Activated effector memory CD4-positive, alpha-beta T cell treated with Interleukin-2 at 50 U/mL for 16 hours (primary cell): ENCODE measurements at places on chromosomes 5 and 9.

GRCh38 chr5:144308174-144308573 is 137.5 kb downstream of the KCTD16 start:
- DNase-seq = no peak

GRCh38 chr9:134540276-134541096 is 101.1 kb upstream of the COL5A1 start:
- no peak for DNase-seq

DNA sequence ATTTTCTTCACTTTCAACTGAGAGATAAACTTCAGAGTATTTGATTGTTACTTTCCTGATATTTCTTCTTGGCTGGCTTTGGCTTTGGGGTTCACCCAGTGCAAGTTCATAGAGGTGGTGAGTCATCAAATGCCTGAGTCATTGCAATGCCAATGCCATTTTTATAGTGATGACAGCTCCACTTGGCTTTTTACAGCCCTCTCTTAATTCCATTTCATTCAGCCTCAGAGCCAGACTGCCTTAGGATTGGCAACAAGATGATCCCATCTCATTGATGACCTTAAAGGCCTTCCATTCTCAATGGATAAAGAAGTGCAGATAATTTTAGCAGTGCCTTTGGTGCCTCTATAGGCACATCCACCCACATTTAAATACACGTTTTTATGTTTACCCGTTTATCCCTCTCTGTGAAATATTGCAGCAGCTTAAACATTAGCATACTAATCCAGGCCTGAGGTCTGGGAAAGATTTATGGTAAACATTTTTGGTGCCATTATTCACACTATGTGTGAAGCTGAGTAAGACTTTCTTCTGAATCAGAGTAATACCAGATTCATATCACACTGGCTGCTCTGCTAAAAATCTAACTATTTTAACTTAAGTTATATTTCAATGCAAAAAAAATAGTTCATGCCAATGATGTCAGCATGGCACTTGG is 88.9 kb upstream of the TYRP1 start:
- DNase-seq = no peak

DNA sequence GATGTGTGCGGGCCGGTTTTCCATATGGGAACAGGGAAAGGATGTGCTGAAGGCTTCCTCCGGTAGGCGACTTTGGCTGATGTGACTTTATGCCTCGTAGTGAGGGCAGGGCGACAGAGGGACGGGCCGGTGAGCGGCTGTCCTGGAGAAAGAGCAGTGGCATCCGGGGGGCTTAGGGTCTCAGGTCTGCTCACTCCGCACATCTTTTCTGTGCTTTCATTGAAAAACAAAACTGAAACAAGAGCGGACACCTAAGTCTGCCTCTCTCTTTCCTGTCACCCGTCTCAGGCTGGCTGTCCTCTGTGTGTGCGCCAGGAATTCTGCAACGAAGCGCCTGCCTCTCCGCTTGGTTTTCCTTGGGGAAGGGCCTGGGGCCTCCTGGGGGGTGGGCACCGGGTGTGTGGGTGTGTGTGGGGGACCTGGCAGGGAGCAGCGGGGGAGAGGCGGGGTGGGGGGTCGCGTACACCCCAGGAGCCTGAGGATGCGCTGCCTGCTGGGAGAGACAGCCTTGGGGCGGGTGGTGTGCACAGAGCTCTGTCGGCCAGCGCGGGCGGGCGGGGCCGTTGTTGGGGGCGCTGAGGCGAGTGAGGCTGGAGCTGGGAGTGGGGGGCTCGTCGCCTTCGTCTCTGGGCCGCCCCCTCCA is 580 bp upstream of the PRRX2 start:
- no peak for DNase-seq

DNA sequence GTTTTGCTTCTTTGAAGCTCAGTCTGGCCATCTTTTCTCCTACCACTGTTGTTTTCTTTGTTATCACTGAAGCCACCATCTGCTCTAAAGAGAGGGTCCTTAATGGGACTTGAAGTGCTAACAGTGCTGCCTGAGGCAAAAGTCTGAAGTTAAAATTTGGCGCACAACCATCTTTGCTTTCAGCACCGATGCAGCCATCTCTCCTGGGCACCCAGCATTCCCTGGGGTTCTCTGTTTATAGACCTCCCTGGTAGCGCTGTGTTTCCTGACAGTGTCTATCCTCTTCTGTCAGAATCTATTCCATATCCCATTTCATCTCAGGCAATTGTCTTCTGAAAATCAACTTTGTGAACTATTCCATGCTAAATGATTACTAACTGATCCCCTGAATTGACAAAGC is 491.5 kb upstream of the MPDZ start:
- no peak for DNase-seq

GRCh38 chr5:146722361-146722779 is 156.2 kb downstream of the PPP2R2B start:
- DNase-seq = no peak

- DNase-seq = no peak
These were observed 70.7 kb upstream of the RAPGEF1 start for GRCh38 chr9:131810351-131811170.

DNA sequence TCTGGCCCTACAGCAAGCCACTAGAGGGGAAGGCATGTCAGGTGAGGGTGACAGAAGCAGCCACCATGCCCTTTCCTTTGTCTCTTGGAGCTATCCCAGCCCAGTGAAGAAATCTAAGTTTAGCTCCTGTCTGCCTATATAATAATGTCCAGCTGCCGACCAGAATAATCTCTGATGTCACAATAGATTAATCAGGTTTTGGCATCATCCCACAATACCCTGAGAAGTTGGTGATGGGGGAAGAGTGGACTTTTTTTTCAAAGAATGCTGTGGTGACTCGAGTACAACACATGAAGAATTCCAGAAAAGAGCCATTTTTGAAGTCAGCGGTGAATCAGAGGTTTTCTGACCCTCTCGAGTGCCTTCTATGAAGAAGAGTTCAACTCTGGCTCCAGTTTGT is 1.7 kb upstream of the TSLP start:
- no peak for DNase-seq

GRCh38 chr5:32711681-32712480 is 760 bp downstream of the NPR3 start:
- DNase-seq = no peak

- no peak for DNase-seq
These were observed 188.6 kb downstream of the NR3C1 start for GRCh38 chr5:143214890-143215289.

DNA sequence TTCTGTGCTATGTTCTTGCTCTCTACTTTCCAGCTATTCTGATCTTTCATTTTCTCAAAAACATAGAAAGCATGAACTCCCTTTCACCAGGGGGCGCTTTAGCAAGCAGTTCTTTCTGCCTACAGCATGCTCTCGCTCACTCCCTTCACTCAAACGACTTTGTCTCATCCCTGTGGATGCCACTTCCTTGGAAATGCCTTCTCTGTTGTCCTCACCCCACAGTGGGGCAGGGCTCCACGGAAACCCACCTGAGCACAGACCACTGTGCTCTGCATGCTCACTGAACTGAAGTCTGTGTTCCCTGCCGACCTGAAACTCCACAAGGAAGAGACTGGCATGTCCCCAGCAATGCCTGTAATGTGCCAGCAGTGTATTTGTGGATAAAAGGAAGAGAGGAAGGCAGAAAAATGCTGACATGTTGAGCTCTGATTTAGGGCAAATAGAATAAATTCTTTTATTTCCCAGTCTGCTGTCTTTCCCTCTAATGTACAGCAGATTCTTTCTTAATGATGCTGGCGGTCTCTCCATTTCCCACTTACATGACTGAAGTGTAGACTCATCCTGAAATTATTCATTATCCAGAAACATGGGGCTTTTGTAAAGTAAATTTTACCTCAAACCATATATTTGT is 4.9 kb upstream of the ROR2 start:
- DNase-seq = no peak

- DNase-seq = no peak
These were observed 12.4 kb downstream of the SLC36A1 start for GRCh38 chr5:151459680-151460324.

- no peak for DNase-seq
These were observed 22.5 kb downstream of the PAX5 start for GRCh38 chr9:37011530-37011929.

- DNase-seq = no peak
These were observed 43.0 kb downstream of the NUDT12 start for GRCh38 chr5:103519550-103519949.

DNA sequence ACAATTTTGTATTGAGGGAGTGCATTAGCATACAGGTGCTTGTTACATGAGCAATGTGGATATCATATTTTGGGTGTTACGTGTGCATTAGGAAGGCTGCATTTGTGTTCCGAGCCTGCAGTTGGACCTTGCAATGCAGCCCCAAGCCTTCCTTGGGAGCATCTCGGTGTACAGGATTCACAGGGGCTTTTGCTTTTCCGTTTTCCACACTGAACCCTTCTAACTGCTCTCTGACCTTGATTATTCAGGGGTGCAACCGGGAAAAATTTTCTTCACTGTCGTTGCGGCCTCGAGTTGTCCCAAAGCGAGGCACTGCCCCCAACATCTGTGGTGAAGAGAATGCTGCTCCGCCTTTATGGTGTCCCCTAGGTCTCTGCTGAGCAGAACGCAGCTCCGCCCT is 80.1 kb upstream of the PLEKHG4B start:
- DNase-seq = no peak

GRCh38 chr9:3804103-3804502 is 278.3 kb upstream of the RFX3 start:
- DNase-seq = no peak

DNA sequence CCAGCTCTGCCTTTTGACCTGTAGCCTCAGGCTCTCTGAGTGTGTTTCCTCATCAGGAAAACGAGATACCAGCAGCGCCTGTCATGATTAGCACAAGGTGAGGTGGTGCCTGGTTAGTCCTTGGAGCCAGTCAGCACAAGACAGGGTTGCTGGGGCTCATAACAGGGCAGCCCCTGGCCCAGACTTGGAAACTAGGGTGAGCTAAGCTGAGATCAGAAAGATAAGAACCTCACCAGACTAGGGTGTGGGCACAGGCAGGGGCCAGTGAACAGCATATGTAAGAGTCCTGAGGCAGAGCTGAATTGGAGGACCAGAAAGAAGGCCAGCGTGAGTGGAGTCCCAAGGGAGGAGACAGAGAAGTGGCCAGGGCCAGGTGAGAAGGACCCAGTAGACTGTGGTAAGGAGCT is 42.7 kb upstream of the FUBP3 start:
- no peak for DNase-seq

- no peak for DNase-seq
These were observed 18.1 kb downstream of the FYB1 start for GRCh38 chr5:39201160-39201780.

DNA sequence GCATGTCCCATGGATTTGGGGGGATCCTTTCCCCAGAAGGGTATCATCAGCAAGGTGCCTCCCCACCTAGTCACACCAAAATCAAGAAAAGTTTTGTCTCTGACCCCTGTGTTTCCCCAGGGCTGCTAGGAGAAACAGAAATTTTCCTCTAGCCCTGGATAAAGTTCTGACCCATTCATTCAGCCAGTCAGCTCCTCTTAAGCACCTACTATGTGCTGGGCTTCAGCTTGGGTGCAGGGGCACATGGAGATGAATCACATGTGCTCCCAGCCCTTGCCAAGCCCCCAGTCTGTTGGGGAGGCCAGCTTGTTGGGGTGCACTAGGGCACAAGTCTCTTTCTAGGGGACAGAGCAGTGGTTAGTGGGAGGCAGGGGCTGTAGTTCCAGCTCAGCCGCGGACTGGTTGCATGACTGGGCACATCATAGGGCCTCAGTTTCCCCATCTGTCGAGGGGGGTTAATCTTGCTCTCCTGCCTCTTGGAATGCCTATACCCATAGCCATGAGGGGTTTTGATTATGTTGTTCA is 3.9 kb downstream of the DAB2IP start:
- no peak for DNase-seq

DNA sequence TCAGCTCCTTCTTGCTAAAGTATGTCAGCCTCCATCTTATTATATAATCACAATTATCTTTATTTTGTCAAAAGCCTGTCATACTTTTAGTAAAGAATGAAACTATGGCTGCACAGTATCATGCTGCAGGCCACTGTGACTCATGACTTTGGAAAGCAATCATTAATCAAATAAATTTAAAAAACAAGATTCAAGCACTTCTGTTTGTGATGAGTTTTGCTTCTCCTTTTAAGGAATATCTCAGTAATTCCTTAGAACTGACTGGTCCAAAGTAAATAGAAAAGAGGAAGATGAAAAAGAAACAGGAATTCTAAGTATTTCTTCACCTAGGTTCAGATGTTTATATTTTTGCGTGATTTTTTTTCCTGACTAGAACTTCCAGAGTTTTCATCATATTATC is 83.1 kb downstream of the EDIL3 start:
- DNase-seq = no peak

GRCh38 chr5:69271376-69271775 is 36.7 kb downstream of the CDK7 start:
- no peak for DNase-seq

GRCh38 chr5:96654209-96654608 is 8.0 kb upstream of the CAST start:
- DNase-seq = no peak

GRCh38 chr5:2451100-2451499 is 300.4 kb downstream of the IRX2 start:
- no peak for DNase-seq

DNA sequence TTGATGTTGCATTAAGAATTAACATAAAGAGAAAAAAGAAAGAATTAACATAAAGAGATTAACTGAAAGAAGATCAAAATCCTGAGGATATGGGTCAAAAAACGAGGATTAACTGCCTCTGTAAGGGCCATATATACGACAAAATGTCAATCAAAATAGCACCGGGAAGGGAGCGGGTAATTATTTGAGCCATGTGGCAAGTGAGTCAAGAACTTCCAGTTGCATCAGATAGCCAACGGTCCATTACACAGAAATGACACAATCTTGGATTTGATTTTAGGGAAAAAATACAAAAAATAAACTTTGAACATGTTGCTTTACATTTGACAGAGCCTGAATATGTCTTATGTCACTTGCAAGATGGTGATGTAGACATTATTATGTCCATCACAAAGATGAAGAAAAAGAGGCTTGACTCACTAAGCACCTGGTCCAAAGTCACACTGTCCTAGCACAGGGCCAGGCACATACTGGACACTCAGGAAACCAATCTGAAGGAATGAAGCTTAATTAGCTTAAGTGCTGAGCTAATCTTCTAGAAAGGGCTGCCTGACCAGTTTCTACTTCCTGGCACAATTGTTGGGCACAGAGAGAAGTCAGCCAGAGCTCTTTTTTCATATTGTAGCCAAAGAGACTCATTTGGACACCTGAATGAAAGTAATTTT is 273.2 kb upstream of the PAPPA start:
- DNase-seq = no peak

DNA sequence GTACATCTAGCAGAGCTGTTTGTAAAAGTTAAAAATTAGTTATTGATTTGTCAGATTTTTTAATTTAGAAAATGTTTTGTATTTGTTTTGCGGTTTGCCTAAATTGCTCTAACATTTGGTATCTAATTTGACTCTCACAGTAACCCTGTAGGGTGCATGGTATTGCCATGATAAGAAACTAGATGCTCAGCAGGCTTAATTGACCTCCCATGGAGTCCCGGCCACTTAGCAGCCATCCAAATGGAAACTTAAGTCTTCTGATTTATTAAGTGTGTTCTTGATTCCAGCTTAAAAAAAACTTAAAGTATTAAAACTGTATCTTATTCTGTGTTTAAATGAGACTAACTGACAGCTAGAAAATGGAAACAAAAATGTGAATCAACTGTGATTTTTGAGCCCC is 54.5 kb downstream of the CAST start:
- DNase-seq = no peak

- DNase-seq = no peak
These were observed 16.8 kb upstream of the PCSK5 start for GRCh38 chr9:75873712-75874111.
